ENCODE measurements at places on chromosomes 11 and 22.
A peak's percentile ranks its signal among the peaks of the same experiment; 100 is the strongest.

DNA sequence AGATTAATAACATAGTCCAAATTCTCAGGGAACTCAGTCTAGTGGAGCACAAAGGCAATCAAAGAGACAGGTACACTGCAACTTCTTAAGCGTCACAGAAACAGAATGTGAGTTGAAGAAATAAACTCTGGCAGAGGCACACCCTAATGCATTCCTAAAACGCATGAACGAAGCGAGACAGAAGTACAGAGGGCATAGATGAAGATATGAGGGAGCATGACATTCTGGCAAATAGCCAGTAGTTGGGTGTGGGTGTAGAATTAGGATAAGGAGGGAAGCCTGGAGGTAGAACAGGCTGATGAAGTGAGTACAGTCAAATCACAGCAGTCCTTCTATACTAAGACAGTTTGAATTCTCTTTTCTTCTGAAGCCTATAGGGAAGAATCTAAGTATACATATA, 838.7 kb upstream of the API5 start:
- DNase-seq: no peak

- no peak for DNase-seq
These were observed 120.3 kb upstream of the ZBED5 start for GRCh38 chr11:10978198-10978597.

GRCh38 chr11:65947603-65948125, 2.4 kb downstream of the TSGA10IP start:
- DNase-seq: no peak

- DNase-seq: no peak
These were observed 859 bp upstream of the FGF19 start for GRCh38 chr11:69704508-69705253.

DNA sequence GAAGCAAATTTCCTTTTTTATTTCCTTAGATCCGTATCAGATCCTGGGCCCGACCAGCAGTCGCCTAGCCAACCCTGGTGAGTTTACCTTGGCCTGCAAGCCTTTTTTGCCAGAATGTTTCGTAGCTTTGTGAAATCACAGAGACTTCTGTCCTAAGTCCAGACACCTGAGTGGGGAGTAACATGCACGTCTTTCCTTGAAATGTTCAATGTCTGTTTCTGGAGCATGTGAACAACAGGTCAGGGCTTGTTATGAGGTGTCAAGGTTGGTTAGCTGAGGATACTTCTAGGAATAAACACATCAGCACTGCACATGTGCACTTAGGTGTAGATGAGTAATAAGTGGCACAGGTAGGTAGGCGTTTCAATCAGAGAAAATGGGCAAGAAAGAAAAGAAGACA, 58.0 kb downstream of the KCNJ1 start:
- DNase-seq: no peak

DNA sequence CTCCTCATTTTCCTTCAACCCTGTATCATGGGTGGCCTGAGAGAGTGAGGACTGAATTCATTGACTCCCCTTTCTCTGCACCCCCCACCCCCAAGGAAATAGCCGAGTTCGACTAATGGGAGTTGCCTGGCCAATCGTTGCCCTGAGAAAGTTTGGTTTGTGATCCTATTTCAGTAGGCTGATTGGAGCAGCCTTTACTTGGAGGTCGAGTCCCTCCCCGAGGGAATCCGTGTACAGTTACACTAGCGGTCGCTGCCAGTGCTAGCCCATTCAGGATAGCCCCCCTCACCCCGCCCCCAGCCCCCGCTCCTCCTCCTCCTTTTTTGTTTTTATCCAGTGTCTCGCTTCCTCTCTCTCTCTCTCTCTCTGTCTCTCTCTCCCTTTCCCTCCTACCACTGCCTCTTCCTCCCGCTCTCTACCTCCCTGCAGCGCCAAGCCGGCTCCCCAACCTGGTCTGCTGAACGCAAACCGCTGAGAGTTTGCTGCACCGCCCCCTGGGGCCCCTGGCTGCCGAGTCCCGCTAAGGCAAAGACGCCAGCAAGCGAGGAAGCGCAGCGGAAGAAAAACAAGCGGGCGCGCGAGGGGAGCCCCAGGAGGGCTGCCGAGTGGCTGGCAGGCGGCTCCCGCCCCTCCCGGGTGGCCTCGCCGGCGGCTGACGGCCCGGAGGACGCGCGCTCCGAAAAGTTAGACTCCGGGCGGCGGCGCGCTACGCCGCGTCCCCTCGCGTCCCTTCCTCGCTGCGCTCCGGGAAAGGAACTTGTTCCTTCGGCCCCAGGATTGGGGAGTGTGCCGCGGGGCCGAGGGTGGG, at the start of gene GRAMD1B:
Gene GRAMD1B, plus strand, starts transcription at position 357 of the 808 bp plus-strand sequence. CDS start 524 bp downstream, outside the sequence.
- peak; percentile 55 for DNase-seq

DNA sequence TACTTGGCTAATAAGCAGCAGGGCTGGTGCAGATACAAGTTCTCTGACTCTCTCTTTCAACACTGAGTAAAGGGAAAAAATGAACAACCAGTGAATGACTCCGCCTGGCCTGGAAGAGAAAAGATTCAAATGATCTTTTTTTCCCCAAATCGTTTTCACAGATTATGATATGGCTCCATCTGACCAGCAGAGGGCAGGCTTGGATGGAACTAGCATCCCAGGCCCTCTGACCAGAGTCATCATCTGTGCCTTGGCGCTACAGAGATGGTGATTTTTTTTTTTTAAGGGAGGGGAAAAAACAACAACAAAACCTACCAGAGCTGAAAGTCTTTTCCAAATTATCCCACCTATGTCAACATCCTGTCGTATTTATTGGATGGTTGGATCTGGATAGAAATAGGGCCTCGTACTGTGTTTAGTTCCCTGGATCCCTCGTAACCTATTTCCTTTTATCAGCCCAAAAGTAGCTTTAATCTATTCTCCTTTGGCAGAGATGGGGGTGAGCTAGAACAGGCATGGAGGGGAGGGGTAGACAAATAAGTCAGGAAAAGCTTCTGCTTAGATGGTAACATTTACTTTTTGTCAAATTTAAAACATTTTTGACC, 69.7 kb downstream of the PRSS23 start:
- peak; percentile 75 for DNase-seq

DNA sequence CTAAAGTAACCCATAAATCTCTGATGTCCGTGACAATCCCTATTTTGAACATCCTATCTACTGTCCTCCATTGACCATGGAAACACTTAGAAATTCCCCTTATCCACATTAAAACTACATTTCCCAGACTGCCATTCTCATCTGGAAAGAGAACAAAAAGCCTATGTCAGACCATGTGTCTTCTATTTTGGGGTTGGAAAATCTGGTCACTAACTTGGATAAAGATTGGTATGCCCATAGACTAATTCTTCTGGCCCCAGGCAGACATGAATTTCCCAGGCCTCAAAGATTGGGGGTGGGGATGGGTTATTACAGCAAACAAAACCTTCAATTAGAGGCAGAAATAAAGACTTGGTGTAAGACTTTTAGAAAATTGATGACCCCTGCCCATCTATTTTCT, 30.9 kb upstream of the CREB3L1 start:
- DNase-seq: peak; percentile 50

- DNase-seq: no peak
These were observed 42.5 kb downstream of the LMO1 start for GRCh38 chr11:8221046-8221723.

DNA sequence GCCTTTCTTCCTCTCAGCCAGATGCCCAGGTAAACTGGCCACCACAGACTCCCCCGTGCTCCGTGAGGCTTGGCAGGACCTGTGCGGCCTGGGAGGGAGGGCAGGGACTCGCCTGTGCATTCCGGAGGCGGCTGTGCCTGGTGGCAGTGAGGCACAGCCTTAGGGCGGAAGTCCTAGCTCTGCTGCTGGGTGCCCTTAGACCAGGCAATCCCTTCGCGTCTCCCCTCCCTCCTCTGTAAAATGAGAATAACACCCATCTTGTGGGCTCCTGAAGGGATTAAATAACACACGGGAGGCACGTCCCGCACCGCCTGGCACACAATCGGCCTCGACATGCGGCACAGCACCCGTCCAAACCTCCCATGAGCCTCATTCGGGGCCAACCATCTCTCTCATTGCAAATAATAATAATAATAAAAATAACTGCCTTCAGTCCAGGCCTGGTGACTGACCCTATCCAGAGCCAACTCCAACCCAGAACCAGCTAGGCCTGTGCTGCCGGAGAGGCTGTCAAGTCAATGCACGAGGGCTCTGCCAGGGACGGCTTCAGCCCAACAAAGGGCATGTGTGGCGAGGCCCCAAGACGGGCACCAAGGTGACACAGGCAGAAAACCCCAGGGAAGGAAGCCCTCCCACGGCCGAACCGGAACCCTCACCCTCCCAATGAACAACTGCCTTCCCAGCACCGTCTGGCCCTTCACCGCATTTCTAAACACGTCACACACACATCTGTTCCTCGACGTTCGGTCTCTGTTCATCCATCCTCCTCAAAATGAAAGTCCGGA, 8.2 kb downstream of the LTO1 start:
- DNase-seq: no peak

DNA sequence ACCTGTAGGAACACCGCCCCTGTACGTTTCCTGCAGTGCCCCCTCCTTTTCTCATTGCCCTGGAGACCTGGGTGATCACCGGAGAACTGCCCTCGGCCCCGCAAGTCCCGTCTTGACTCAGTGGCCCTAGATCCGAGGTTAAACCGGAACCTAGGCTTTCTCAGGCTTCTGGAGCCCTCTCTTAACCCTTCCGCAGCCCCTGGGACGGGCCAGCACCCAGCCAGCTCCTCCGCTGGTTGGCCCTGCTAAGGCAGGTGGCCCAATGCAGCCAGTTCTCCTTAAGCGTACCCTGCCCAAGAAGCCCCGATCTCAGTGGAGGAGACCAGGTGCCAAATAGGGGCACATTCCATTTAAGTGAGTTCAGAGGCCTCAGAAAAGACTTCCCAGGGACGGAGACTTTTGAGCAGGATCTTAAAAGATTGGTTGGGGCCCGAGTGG, 776 bp downstream of the NLRX1 start:
- peak; percentile 43 for DNase-seq

DNA sequence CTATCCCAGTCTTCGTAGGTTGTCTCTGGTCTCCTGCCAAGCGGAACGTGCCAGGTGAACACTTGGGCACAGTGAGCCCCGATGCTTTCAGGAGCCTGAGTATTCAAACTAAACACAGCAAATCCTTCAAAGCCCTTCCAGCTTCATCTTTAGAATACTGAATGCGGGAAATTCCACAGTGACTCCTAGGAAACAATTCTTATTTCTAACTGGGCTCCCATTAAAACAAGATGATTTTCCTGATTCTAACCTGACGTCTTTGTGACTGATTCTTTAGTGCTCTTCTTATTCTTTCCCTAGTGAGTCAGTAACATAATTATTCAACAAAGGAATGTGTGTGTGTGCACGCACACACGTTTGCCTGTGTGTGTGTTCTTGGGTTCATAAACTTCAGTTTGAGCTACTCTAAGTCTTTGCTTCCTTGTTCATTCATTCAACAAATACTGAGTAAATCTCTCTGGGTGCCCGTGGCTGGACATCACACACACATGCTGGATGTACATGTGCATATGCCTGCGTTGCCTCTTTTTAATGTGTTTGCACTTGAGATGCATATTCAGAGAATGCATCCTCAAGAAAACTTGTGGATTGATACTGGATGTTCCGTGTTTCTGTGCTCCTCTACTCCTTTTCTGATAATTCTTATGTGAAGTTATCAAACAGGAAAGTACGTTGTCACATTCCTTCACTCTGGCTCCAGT, 134.5 kb downstream of the WNT7B start:
- DNase-seq: peak; percentile 36

DNA sequence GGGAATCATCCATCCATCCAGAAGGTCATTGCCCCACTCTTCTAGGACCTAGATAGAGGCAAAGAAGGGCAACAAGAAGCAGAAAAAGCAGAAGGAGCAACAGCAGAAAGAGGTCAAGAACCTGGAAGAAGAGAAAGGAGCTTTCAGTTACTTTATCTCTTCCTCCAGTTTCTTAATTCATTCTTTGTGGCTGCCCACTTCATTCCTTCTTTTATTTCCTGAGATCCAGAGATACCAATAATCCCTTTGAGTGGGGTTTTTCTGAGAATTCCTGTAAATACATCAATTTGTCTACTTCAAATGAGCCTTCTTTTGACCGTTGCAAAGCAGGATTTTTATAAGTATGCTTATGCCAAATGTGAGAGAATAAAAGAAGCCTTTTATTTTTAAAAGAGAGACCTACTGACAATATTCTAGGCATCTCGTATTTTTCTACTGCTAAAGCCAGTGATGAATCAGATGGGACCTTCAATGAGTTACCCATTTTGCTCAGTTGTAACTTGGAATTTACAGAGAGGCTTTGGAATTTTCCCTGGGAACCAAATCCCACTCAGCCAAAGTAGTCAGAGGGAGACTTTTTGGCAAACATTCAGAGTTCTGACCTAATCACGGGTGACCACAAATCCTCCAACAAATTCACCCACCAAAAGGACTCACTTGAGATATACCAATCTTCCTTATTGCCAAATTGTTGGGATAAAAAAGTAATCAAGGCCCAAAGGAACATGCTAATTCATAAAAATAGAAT, 54.9 kb downstream of the ZC3H12C start:
- peak; percentile 79 for DNase-seq

GRCh38 chr22:27768027-27768653, 33.4 kb downstream of the MN1 start:
- DNase-seq: no peak

DNA sequence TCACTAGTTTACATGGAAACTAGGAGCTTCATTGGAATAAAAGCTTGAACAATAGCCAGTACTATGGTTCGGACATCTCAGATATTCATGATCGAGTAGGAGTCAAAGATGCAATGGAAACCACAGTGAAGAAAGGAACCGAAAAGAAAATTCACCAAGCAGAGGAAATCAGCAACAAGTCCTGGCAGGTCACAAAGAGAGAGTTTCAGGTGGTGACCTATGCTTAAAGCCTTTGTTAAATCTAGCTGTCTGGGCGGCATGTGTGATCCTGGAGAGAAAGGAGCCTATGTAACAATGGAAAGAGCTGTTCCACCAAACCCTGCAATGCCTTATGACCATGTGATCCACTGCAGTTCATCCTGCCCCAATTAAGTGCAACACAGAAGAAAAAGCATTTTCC, 68.9 kb upstream of the POU2AF2 start:
- DNase-seq: no peak

DNA sequence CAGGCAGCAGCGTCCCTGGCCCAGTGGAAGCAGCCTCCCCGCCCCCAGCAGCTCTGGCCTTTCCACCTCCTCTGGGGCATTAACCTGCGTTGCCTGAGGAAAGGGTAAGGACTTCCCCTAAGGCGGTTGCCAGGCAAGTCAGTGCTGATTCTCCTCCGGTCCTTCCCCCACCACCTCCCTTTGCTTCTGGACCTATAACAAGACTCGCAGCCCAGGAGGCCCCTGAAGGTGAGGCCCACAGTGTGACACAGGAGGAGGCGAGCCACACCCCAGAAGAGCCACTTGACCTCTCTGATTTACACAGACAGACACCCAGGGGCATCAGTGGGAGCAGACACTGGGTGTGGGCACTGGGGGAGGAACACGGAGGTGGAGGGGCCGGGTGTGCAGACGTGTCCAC, 35.4 kb downstream of the ASCL2 start:
- DNase-seq: no peak
